ENCODE measurements at places on chromosomes 12 and 14.
A peak's percentile ranks its signal among the peaks of the same experiment; 100 is the strongest.

- no peak for DNase-seq
Observed at GRCh38 chr14:23324455-23324846, 3.2 kb downstream of the PABPN1 start.

GRCh38 chr14:60738843-60739508, 4.4 kb downstream of the MNAT1 start:
- DNase-seq: no peak

DNA sequence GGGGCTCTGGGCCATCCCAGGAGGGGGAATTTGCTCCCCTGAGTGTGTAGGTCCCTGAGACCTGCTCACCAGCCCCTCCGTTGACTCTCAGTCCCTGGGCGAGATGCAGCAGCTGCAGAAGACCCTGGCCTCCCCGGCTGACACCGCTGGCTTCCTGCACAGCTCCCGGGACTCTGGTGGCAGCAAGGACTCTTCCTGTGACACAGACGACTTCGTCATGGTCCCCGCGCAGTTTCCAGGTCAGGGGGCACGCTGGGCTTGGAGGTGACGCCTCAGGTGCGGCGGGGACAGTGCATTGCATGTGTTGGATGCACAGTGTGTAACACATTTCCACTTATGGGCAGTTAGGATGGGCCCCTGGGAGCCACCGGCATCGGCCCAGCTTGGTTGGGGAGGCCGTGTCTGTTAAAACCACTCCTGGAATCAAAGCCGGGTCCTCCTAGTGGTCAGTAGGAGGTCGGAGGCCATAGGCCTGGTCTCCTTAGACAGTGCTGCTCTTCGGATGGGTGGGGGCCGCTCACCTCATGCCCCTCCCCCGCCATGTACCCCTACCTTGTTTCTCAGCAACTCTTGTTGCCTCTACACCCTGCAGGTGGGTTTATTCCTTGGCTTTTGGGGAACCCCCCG, 17.1 kb upstream of the PUS1 start:
- no peak for DNase-seq

GRCh38 chr12:48977290-48978281, 536 bp upstream of the WNT1 start:
- DNase-seq: peak; percentile 69

DNA sequence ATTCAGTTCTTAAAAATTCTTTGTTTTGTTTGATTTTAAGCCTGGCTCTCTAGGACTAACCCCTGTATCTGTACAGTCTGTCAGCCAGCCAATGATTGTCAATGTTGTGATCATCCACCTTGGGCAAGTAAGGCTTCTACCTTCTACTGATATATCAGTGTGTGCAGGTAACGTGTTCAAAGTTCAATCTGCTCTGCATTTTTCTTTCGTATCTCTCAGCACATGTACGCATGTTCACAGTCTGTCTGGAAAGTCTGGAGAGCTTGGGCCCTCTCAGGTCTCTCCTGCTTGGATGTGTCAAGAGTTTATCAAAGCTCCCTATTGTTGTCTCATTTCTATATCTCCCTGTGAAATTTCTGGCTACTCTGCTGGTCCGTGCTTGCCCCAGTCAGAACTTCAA, 138.6 kb upstream of the VRK1 start:
- DNase-seq: no peak

- no peak for DNase-seq
Observed at GRCh38 chr12:70724444-70724843, 87.2 kb upstream of the PTPRB start.

DNA sequence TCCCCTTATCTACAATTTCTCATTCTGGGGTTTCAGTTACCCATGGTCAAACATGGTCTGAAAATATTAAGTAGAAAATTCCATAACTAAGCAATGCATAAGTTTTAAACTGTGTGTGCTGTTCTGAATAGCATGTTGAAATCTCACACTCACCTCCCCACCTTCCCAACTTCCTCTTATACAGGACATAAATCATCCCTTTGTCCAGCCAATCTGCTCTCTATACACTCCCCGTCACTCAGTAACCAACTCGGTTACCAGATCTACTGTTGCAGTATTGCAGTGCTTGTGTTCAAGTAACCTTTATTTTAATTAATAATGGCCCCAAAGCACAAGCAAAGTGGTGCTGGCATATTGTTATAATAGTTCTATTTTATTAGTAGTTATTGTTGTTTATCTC, 420.5 kb downstream of the GXYLT1 start:
- no peak for DNase-seq

All from activated CD4-positive, CD25-positive, alpha-beta regulatory T cell (primary cell).